ENCODE measurements at places on chromosomes 13 and 19.

- DNase-seq: no peak
Observed at GRCh38 chr13:67538906-67539305, 308.8 kb upstream of the PCDH9 start.

GRCh38 chr13:59144700-59145099 is 1019.0 kb downstream of the DIAPH3 start:
- DNase-seq: no peak

DNA sequence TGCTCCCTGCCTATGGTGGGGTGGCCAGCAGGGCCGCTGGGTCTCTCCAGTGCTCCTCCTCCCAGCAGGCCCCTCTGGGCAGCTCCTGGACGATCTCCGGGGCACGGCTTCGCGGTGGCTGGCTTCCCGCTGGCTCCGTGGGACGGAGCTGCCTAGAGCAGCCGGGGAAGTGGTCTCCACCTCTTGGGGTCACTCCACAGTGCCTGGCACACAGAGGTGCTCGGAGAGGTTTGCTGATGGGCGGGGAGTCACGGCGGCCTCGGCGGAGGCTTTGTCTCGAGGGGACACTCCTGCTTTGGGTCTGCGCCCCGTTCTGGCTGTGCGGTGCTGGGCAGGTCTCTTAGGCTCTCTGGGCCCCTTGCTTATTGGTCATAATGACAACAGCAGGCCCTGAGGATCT is 9.9 kb upstream of the CACTIN start:
- DNase-seq: no peak

DNA sequence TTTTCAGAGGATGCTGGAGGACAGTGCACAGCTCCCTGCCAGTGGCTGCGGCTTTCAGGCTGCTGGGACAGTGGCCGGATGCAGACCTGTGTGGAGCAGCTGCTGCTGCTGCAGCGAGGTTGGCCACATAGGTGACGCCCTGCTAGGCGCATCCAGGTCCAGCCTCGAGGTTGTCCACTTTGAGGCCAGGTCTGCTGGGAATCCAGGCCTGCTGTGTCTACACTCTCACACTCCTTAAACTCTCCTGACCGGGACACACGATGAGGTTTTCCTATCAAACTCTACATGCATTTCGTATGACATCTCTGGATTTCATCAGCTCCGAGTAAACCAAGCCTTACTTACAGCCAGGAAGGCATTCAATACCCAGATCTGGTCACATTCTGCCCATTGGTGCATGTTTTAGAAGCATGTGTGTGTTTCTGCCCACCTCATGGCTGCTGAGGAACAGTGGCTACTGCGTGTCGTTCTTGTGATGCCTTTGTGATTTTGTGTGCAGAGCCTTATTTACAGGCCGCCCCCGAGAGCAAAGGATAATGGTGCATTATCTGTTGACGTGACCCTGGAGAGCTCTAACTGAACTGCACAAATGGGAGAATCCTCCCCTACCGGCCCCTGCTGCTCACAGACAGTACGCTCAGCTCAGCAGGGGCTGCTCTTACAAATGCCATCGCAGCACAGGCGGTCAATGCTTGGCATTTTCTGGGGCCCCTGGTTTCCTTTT is 12.3 kb upstream of the MCF2L start:
- DNase-seq: no peak

- DNase-seq: no peak
Observed at GRCh38 chr13:102869948-102870676, 24.3 kb downstream of the ERCC5 start.

GRCh38 chr19:47704024-47704423 is 9.2 kb upstream of the EHD2 start:
- no peak for DNase-seq

GRCh38 chr13:25085125-25085742 is 10.7 kb upstream of the PABPC3 start:
- DNase-seq: no peak

- no peak for DNase-seq
Observed at GRCh38 chr13:51802631-51803418, 1.1 kb downstream of the DHRS12 start.

- DNase-seq: no peak
Observed at GRCh38 chr13:75076476-75076875, 405.5 kb downstream of the TBC1D4 start.

DNA sequence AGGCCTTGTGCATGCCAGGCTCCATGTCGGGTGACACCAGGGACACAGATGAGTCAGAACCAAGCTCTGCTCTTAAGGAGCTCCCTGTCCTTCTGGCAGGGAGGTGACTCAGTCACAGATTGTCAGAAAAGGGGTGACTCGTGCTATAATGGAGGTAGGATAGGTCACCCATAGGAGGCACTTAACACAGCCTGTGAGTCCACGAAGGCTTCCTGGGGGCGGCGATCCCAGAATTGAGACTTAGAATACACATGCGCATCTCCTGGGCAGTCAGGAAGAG is 19.6 kb downstream of the FUZ start:
- DNase-seq: no peak

- no peak for DNase-seq
Observed at GRCh38 chr13:21435687-21436151, 23.4 kb downstream of the ZDHHC20 start.
